ENCODE measurements at places on chromosomes 5 and 9. TPM values are rescaled to one million over a fixed set of nuclear protein-coding genes. Genes with fewer than 3 reads are reported as not detected.

PCDHGB2 gene
- total RNA-seq, result 1.9 TPM

C8G gene
- total RNA-seq, result 1.4 TPM

UGT3A2 gene
- total RNA-seq, result not detected

TEK gene
- total RNA-seq, result 38.9 TPM

NME5 gene
- total RNA-seq, result 1.4 TPM

OMD gene
- total RNA-seq, result not detected

SLC6A18 gene
- total RNA-seq, result not detected

FRMD3 gene
- 6.1 TPM for total RNA-seq

Measured in endothelial cell of umbilical vein (primary cell).